ENCODE measurements at places on chromosomes 13 and 19.

GRCh38 chr13:31947506-31947905 lies 84.1 kb upstream of the FRY start:
- no peak for DNase-seq

DNA sequence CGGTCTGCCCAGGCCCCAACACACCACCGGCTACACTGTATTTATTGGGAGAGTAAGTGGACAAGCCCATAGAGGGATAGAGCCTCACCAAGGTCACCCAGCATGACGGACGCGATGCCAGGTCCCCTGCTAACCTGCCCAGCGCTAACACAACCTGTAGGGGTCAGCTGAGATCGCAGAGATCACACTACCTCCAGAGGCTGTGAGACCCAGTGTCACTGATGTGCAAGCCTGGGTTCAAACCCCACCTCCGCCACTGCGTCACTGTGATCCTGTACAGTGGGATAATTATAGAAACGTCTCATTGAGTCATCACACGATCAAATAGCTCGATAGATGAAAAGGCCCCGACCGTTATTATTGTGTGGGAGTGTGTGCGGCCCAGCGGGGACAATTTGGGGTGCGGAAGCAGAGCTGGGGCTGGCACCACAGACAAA lies 10.6 kb upstream of the TLE2 start:
- DNase-seq = no peak

DNA sequence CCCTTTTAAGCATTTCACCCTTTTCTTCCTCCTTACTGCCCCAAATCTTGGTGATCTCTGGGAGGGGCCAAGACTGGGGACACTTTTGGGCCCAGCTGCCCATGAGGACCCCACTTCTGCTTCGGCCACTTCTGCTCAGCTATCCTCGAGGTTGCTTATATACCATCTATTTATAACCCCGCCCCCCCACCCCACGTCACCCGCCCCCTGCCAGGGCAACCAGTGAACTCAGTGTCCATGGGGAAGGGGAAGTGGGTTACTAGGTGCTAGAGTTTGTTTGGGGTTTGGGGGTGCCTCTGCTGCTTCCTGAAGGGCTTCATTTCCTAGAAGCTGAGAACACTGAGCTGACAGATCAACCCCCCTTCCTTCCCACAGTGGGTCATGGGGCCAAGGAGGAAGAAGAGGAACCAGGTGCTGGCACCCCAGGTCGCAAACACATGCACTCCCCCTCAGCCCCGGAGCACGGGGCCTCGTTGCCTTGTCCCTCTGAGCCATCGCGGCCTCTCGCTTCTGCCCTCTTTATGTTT lies 6.1 kb upstream of the ADGRE5 start:
- DNase-seq = no peak

DNA sequence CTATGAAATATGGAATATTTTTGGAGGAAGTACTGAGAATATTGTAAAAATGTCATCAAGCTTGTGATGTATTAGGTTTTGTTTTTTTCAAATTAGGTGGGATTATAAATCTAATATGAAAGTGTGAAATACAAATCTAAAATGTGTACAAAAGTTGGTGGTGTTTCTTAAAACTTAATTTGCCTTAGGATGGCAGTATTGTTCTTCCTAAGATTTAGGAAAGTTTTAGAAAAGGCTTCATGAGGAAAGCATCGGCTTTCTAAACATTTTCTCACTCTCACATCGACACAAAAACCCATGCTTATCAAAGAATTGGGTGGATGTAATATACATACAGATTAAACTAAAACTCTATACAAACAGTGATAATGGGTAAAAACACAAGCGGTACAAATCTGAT lies 972.0 kb upstream of the PCDH20 start:
- DNase-seq = no peak

- DNase-seq = no peak
Observed at GRCh38 chr13:83831796-83832195, 50.5 kb downstream of the SLITRK1 start.

DNA sequence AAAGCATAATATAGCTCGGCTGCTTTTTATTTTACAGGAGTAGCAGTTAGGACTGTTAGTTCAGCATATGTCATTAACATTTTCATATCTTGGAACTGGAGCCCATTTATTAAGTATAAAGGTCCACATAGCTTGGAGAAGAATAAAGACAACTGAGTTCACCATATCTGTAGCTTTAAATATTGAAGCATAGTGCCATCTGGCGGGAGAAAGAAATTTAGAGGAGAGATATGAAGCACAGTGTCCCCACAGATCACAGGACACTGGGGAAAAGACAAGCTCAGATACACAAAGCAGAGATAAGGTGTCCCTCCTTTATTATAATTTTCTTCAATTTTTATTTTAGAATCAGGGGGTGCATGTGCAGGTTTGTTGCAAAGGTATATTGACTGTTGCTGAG lies 104.7 kb upstream of the FREM2 start:
- no peak for DNase-seq

- peak; percentile 53 for DNase-seq
Observed at GRCh38 chr19:55939206-55939605, 7.1 kb upstream of the NLRP13 start.

GRCh38 chr13:106340249-106340648 lies 195.2 kb downstream of the EFNB2 start:
- no peak for DNase-seq

DNA sequence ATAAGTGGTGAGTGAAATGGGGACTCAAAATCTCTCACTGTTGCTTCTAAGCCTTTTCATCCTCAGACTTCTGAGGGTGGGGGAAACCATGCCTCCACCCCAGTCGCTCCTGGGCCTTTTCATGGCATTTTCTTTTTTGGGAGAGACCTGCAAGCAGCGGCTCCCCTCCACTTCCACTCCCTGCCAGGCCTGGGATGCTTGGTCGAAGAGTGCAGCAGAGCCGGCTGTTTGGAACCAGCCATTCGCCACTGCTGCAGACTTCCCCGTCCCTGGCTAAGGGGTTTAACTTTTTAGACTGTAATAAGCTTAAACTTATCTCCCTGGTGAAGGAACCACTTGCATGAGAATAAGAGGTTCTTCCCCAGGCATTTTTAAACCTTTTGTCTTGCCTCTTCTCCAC lies 617.2 kb downstream of the PCDH9 start:
- no peak for DNase-seq

DNA sequence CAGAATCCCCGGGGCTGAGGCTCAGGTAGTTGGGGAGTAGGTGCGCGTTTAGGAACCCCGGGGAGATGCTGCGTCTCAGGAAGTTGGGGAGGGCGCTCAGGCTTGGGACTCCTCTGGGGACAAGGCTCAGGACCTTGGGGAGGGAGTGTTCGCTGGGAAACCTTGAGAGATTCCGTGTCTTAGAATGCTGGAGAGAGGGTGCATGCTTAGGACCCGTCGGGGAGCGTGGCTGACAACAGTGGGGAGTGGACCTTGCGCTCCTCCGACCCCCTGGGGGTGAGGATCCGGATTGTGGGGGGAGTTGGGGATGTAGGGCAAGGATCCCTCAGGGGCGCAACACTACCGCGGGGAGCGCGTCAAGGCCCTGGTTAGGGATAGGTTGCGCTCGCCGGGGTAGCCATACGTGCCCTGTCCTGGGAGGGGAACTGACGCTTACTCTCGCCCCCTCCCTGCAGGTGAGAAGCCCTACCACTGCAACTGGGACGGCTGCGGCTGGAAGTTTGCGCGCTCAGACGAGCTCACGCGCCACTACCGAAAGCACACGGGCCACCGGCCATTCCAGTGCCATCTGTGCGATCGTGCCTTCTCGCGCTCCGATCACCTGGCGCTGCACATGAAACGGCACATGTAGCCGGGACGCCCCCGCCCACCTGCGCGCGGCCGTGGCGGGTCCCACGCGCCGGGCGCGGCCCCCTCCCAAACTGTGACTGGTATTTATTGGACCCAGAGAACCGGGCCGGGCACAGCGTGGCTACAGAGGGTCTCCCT lies 2.0 kb downstream of the KLF2 start:
- DNase-seq = no peak

- no peak for DNase-seq
Observed at GRCh38 chr13:105345730-105346129, 1189.7 kb downstream of the EFNB2 start.

DNA sequence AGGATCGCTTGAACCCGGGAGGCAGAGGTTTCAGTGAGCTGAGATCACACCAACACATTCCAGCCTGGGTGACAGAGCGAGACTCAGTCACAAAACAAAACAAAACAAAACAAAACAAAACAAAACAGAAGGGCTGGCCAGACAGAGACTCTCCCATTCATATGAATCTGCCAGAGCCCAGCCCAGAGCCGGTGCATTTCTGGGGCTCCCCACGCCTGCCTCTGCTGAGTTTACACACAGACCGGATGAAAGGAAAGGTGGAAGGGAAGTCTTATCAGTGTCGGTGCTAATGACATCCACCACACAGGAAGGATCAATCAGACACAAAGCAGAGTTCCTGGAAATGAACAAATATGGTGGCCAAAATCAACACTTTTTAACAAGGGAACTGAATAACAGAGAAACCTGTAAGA lies 6.8 kb downstream of the TRAPPC6A start:
- no peak for DNase-seq

DNA sequence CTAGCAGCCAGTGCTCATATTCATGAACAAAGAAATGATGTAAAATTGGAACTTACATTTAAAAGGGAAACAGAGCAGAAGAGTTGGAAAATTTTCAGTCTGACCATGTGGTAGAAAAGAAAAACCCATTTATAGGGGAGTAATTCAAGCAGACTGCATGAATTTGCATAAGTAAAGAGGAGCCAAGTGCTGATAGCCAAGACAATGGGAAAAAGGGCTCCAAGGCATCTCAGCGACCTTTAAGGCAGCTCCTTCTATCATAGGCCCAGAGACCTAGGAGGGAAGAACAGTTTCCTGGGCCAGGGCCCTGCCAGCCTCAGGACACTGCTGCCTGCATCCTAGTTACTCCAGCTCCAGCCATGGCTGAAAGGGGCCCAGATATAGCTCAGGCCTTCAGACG lies 7.5 kb downstream of the DNAJC3 start:
- DNase-seq = no peak

GRCh38 chr13:110980921-110981320 lies 66.1 kb upstream of the ANKRD10 start:
- no peak for DNase-seq

DNA sequence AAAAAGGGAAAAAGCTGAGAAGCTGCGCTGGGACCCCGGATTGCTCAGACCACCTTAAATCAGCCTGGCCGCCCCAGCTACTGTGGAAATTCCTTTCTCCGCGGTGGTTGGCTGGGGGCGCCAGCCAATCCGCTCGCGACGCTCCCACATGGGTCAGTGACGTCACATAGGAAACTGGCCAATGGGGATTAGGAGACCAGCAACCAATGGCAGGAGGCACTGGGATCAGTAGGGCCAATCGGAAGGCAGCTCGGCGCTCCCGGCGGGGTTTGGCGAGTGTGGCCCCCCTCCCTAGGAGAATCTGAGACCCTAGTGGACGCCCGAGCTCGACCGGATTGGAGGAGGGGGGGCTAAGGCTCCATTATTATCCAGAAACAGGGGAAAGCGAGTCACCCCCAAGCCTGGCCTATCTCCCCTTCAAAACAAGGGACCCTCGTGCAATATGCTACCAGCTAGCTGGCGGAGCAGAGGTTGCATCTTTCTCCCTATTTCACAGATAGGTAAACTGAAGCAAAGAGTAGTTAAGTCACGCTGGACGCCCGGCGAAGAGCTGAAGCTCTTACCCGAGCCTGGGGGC lies 6.5 kb upstream of the TLE2 start:
- peak; percentile 100 for DNase-seq

DNA sequence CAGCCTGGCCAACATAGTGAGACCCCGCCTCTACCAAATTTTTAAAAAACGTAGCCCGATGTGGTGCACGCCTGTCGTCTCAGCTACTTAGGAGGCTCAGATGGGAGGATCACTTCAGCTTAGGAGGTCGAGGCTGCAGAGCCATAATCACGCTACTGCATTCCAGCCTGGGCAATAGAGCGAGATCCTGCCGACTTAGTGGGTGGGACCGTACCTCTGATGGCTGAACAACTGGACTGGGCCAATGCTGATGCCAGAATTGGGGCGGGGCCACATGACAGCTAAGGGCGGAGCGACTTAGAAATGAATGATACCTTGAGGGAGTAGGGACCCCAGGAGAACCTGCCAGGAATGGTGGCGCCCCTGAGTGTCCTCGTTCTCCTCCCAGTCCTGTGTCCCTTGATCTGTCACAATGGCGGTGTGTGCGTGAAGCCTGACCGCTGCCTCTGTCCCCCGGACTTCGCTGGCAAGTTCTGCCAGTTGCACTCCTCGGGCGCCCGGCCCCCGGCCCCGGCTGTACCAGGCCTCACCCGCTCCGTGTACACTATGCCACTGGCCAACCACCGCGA lies 3.6 kb downstream of the LTBP4 start:
- no peak for DNase-seq

DNA sequence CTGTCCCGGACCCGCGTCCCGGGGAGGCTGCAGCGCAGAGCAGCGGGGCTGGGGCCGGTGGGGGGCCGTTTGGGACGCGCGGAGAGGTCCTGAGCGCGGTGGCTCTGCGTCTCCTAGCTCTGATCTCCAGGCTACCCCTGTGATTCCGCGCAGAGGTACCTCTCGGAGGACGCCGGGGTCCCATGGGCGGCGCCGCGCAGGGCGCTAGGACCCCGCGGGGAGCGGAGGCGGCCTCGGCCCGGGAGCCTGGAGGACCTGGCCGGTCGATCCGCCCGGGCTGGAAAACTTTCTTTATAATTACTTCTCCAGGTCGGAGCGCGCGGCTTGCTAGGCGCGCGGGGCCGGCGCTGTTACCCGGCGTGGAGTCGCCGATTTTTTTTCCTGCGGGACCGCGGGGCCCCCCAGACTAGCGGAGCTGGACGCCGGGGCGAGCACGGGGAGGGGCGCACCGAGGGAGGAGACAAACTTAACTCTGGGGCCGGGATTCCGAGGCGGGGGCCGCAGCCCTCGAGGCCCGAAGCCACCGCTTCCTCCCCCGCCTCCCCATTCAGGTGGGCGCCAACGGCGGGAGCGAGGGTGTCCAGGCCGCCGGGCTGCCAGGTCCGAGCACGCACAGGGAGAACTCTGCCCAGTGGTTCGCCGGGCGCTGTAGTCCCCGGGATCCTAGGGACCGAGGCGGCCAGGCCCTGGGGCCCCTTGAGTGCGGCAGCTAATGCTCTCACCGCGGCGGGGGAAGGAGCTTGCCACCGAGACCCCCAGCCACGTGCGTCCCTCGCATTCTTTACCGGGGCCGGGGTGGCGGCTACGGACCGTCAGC lies 848 bp upstream of the CEBPA start:
- no peak for DNase-seq

DNA sequence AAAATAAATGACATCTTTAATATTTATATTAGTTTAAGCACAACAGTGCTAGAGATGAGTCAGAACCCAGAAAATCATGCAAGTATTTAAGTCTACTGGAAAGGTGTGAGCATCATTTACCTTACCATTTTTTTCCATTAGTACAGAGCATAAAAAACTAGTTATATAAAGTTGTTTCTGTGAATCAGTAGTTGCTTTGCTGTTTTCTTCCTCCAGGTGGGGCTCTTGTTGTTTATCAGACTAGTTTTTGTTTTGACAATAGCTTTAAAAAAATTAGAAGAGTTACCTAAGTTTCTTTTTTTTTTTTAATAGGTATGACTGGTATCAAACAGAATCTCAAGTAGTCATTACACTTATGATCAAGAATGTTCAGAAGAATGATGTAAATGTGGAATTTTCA lies 12.7 kb downstream of the SUGT1 start:
- DNase-seq = no peak

Measured in esophagus muscularis mucosa (tissue), 4 donors.